ENCODE measurements at places on chromosomes 16 and 17. TPM values are rescaled to one million over a fixed set of nuclear protein-coding genes. Genes with fewer than 3 reads are reported as not detected.

Gene TAC4
- total RNA-seq, result not detected

Gene DDX28
- 6.4 TPM for total RNA-seq

Gene LMF1
- total RNA-seq, result 10.6 TPM

Gene NPW
- total RNA-seq, result 0.25 TPM

Gene CDK5R1
- 224 TPM for total RNA-seq

Gene HOXB2
- total RNA-seq, result not detected

Gene CD300LB
- under 0.01 TPM for total RNA-seq

Gene TP53TG3B
- total RNA-seq, result not detected
